ENCODE measurements at places on chromosomes 1 and 21.

- no peak for DNase-seq
Measured at GRCh38 chr1:76010802-76011201, 63.7 kb upstream of the ST6GALNAC3 start.

- DNase-seq: no peak
Measured at GRCh38 chr1:26317612-26318337, at the start of gene CD52. Gene CD52, plus strand, starts transcription at chr1:26317958. Its CDS starts 60 bp downstream, at chr1:26318018.

- no peak for DNase-seq
Measured at GRCh38 chr21:32248571-32249461, 30.0 kb downstream of the MIS18A start.

DNA sequence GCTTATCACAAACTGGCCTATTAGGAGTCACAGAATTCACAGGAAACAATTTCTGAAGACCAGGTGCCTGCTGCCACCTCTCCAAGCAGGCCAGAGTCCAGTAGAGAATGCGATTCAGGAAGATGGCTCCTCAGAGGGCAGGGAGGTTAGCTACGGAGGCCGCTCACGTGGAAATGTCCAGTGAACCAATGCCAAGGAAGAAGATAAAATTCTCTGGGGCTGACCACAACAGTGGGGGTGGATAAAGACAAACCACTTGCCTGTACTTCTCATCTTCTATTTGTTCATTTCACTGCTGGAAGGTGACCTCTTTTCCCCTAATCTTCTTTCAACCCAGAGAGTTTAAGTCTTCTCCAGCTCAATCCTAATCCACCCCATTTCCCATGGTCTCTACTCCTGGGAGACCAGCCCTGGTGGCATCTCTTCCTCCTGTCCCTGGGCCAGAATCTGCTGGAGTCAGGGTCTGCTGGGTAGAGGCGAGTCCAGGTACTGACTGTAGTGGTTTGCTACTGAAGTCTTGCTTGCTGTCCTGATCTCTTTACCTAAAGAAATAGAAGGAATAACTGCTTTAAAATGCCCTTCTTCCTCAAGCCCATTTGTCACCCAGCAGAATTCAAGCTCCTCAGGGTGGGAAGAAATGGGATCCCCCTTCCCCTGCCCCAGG is 3.2 kb downstream of the PSRC1 start:
- DNase-seq: peak; percentile 12

DNA sequence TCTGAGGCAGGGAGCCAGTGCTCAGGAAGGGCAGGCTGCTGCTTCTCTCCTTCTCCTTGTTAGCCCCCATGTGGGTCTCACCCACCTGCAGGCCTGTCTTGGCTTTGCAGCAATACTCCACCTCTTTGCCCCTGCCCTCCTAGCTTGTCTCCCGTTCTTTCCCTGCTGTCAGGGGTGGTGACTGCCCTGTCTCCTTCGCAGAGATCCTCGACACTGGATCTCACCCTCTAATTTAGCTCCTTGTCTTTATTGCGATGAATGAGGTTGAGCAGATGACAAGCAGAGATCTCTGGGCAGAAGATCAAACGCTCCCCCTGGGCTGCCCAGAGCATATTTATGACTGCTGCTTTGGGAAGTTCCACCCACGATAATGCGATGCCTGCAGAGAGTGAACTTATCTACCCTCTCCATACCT is 199.2 kb downstream of the ROR1 start:
- no peak for DNase-seq

- peak; percentile 26 for DNase-seq
Measured at GRCh38 chr21:15121655-15122120, 56.9 kb upstream of the NRIP1 start.

GRCh38 chr1:208171616-208172422 is 72.4 kb downstream of the PLXNA2 start:
- DNase-seq: no peak
